Fibroblast of the aortic adventitia (primary cell): ENCODE measurements at places on chromosomes 1 and 21. TPM values are rescaled to one million over a fixed set of nuclear protein-coding genes. Genes with fewer than 3 reads are reported as not detected.
A peak's percentile ranks its signal among the peaks of the same experiment; 100 is the strongest.

Gene CD101
- total RNA-seq: 0.09 and 0.41 TPM in 2 replicates

- DNase-seq: no peak
Measured at GRCh38 chr21:14523234-14523633, 22.9 kb downstream of the SAMSN1 start.

DNA sequence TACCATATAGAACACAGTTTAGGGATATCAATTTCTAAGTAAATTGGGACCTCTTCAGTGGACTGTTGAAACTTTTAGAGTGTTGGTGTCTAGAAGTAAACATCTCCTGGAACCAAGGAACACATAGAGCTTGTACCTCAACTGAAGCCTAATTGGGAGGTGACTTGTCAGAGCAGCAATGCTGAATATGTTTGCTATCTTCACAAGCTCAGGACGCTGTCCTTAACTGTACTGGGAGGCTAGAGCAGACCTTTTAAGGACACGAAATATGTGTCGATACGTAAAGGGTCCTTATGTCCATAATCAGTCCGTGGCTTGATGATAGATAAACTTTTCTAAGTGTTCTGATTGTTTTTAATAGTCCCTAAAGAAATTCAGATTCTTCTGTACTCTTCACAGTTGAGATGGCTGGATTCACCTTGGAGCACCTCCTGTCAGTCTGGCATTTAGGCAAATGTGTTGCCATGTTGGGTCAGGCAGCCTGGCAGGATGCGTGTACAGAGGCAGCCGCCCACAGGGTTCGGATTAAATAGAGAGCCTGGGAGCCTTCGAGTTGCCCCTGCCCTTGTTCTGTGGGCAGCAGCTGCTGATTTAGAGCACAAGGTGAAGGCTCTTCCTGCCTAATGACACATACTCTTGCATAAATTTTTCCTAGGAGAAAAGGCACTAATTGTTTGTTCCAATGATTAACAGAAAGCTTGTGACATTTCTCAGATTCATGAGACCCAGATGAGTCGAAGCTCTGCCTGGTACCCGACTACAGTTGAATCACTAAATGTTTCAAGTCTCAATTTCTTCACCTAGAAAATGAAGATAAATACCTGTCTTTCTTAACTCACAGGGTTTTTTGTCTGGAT is 3.6 kb downstream of the ACTN2 start:
- no peak for DNase-seq

DNA sequence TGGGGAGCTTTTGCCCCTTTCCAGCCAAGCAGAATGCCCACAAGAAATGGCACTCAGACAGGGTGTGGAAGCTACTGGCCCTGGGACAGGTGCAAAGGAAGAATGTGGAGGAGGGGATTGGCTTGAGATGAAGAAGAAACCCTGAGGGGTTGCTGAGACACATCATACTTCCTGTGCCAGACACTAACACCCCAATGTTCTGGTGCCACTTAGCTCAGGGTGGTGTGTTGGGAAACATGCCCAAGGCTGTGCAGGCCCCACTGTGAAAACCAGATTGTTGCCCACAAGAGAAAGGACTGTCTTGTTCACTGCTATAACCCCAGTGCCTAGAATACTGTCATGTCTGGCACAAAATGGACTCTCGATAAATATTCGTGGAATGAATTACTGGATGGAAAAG is 9.9 kb upstream of the PAQR6 start:
- DNase-seq: no peak

- peak; percentile 55 for DNase-seq
Measured at GRCh38 chr1:158020886-158021620, 27.6 kb downstream of the KIRREL1 start.

DNA sequence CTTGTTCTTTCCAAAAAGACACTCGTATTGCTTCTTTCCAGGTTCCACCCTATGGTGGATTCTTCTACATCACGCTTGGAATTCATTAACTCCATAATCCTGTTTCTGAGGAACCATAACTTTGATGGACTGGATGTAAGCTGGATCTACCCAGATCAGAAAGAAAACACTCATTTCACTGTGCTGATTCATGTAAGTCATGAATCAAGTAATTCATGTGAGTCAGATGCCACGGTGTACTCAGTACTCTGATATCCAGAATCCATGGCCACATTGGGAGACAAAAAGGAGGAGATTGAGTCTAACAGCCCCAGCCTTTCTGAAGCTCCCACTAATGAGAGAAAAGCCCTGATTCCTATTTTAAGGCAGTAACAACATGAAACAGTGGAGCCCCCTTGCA is 7.4 kb downstream of the CHI3L2 start:
- peak; percentile 51 for DNase-seq

Gene FCRL1
- not detected in 2 replicates for total RNA-seq

DNA sequence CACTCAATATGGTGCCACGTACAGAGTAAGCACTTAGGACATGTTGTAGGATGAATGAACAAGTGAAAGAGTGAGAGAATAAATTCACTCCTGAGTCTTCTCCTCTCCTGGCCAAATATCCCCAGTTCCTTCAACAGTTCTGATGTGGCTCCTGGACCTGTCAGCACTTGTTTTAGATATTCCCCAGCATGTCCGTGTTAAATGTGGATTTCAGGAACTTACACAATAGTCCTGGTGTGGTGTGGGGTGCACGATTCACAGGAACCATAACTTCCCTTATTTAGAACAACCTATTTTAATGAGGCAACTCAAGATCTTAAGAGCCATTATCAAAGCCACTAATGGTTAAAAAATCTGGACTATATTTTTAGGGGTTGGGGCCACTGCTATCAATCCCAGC is 39.0 kb upstream of the MYSM1 start:
- no peak for DNase-seq

GRCh38 chr1:159835356-159835755 is 8.7 kb downstream of the SLAMF8 start:
- DNase-seq: no peak

Gene MSH4
- total RNA-seq: 0.09 and 0.16 TPM in 2 replicates

Gene PRAMEF11
- not detected in 2 replicates for total RNA-seq

DNA sequence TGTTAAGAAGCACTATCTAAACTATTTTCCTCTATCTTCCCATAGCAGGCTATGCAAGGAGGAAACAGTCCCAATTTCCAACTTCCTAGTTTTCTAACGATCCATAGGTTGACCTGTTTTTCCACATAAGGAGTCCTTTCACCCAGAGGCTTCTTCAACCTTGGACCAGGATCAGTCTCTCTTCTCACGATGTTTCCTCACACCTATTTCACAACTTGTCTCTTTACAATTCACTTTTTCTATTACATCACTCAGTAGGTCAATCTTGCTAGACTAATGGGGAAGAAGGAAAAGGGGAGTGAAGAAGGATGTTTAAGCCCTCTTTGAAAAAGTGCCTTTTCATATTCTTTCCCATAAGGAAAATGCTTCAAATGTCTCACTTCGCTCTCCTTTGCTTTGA is 15.9 kb downstream of the PALMD start:
- DNase-seq: no peak

GRCh38 chr1:30751830-30752650 is 5.5 kb downstream of the LAPTM5 start:
- no peak for DNase-seq

Gene UQCRH
- total RNA-seq: 595 and 603 TPM in 2 replicates

Gene RHD
- not detected in 2 replicates for total RNA-seq

GRCh38 chr21:17542371-17543011 is 29.6 kb downstream of the CXADR start:
- DNase-seq: no peak

Gene KPRP
- not detected in 2 replicates for total RNA-seq

Gene AKR7A3
- 0.36 TPM in 1 of 2 replicates, not detected in the other for total RNA-seq

GRCh38 chr21:40636026-40636425 is 210.9 kb downstream of the DSCAM start:
- no peak for DNase-seq

Gene INAVA
- not detected in 2 replicates for total RNA-seq

DNA sequence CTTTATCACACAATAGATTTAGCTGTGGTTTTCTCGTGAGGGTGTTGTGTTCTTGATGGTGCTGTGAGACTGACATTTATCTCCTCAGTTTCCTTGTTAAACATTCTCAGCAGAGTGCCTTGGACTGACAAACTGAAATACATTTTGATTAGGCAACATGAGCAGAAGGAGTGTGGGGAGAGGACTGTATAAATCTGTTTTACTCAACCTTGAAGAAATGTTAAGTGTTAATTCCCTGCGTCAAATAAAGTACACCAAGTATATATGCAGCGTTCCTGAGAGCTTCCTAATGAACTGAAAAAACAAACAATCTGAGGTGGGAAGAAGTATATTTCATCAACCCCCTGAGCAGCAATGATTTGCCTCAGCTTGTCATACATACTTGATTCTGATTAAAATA is 540.3 kb upstream of the B3GALT2 start:
- DNase-seq: no peak

DNA sequence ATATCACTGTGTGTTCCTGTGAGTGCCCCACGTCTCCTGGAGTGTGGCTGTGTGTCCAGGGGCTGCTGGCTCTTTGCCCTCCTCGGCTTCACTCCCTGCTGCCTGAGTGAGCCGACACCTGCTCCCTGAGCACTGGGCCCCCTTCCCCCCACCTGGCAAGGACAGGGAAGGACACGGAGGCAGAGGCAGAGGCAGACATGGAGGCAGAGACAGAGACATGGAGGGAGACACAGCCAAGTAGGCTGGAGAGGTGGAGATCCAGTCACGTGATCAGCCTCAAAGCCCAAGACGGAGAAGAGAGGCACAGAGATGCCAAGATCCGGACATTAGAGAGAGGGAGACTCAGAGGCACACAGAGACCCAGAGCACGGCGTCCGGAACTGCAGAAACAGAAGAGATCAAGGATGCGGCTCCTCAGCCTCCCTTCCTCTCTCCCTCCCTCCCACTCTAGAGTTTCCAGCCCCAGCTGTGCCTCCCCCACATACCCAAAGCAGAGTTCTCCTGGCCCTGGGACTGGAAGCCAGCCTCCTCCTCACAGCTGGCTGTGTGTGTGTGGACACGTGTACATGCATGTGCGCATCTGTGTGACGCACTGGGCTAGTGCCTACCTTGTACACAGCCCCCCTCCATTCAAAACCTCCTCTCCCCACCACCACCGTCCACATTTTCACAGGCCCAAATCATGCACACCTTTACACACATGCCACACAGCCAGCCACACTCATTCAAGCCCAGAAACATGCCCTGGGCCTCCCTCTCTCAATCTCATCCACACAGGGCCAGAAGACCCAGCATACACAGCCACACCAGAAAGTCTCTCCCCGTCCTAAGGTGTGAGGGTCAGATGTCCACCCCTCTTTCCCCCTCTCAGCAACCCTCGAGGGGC is 39.1 kb upstream of the WASF2 start:
- peak; percentile 80 for DNase-seq

GRCh38 chr1:209107535-209107934 is 476.0 kb upstream of the CAMK1G start:
- DNase-seq: no peak

DNA sequence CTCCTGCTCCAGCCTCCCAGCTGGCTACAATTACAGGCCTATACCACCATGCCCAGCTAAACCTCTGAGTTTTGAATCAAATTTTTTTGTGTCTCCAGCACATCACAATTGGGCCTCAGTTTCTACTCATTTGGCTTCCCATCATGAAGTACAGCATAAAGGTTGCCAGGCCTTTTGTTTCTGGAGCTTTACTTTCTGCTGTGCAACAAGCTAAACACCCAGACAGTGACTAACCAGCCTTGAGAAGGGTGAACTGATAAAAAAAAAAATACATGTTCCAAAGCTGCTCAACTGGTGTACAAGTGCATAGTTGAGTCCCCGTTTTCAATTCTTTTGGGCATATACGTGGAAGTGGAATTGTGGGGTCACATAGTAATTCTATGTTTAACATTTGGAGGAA is 25.1 kb downstream of the TIAM1 start:
- DNase-seq: peak; percentile 16

Gene LRRN2
- total RNA-seq: 1.4 TPM in 1 of 2 replicates, not detected in the other

GRCh38 chr1:173191011-173191705 is 16.0 kb downstream of the TNFSF4 start:
- DNase-seq: no peak

Gene KIAA0040
- total RNA-seq: 0.33 and 0.99 TPM in 2 replicates

GRCh38 chr1:184283999-184284398 is 102.8 kb upstream of the C1orf21 start:
- peak; percentile 62 for DNase-seq

DNA sequence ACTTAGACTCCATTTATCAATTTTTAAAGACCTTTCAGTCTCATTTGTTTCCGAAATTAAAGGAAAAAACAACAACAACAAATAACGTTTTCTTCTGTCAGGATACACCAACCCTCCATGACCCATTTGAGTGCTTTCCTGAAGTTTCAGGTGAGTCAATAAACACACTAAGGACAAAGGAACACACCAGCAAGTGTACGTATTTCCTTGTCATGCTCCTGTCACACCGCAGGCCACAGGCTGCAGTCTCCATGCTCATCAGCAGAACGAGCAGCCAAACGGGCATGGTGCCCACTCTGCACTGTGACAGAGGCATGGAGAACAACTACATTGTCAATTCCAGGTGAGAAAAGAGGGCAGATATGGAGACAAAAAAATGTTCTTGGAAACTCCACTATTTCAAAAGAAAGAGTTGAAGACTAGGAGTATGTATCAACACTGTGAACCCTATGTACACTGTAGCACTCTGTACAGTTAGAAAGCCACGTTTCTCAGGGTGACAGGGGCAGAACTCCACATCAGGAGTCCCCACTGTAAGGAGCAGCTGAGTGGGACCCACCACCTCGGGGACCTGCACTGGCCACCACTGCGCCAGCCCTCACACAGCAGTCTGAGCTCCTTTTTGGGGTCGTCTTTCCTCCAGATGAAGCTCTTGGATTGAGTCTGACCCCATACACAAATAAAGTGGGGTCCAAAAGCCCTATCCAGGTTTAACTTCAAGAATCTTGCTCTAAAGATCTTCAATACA is 2.6 kb downstream of the PTTG1IP start:
- no peak for DNase-seq

DNA sequence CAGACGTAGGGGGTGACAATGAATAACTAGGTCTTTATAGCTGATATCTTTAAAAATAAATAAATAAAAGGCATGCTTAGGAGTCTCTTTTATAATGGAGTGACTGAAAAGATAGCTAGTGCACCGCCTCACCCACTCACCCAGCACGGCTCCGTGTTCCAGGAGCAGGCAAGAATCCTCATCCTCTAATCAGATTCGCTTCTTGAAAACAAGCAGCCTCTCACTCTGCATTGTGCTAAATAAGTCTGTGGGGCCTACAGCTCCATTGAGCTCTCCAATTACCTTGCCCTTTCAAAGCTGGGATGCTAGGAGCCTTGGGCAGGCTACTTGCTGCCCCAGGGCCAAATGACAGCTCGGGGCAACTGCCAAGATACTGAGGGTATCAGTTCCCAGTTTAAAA is 91.5 kb downstream of the TIAM1 start:
- DNase-seq: no peak
